ENCODE measurements at places on chromosomes 2 and 18. TPM values are rescaled to one million over a fixed set of nuclear protein-coding genes. Genes with fewer than 3 reads are reported as not detected.
A peak's percentile ranks its signal among the peaks of the same experiment; 100 is the strongest.

The CRYGC gene
- total RNA-seq = not detected

The LIMS2 gene
- 34.2 TPM for total RNA-seq

The GRB14 gene
- total RNA-seq = not detected

The TRABD2A gene
- total RNA-seq = 70.2 TPM

DNA sequence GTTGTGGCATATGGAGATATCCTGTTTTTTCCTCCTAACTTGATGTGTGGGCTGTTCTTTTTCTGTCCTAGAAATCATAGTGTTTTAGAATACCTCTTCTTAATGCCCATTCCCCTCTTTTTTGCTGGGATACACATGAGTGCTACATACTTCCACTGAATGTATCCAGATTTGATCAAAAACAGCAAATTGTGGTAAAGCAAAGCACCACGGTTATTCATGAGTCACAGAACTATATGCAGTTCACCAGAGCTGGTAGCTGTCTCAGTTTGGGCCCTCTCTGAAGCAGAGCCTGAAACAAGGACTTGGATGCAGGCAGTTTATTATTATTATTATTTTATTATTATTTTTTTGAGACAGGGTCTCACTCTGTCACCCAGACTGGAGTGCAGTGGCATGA, 69.9 kb upstream of the CTLA4 start:
- no peak overlapping the region for H3K27ac ChIP-seq
- H3K4me3 ChIP-seq = no peak overlapping the region
- DNase-seq = no peak

- H3K27ac ChIP-seq = no peak overlapping the region
- no peaks in the 10 kb centered on the region for H3K27me3 ChIP-seq
- H3K36me3 ChIP-seq = no peaks in the 10 kb centered on the region
- H3K4me1 ChIP-seq = no peaks in the 10 kb centered on the region
- DNase-seq = no peak
- H3K4me3 ChIP-seq = no peak overlapping the region
Observed at GRCh38 chr18:43648002-43648401, 370.7 kb upstream of the SYT4 start.

DNA sequence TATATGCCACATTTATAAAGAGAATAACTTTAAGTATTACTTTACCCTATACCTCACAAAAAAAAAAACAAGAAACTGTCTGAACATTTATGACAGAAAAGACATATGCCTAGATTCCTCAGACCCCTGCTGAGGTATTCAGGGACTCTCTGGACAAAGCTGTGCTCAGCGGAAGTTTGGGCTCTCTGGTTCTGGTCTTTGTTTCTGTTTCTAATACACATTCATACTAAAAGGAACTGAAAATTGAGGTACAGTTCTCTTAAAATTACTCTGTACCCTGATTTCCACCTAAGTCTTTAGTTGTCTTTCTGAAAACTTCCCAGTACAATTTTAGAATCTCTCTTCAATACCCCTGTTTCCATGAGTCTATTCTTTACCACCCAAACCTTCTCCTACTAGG, 160.3 kb downstream of the IKZF2 start:
- H3K4me1 ChIP-seq = no peaks in the 10 kb centered on the region
- no peaks in the 10 kb centered on the region for H3K27me3 ChIP-seq
- no peak overlapping the region for H3K27ac ChIP-seq
- H3K4me3 ChIP-seq = no peak overlapping the region
- H3K36me3 ChIP-seq = peaks cover 2% of the 10 kb centered on the region

DNA sequence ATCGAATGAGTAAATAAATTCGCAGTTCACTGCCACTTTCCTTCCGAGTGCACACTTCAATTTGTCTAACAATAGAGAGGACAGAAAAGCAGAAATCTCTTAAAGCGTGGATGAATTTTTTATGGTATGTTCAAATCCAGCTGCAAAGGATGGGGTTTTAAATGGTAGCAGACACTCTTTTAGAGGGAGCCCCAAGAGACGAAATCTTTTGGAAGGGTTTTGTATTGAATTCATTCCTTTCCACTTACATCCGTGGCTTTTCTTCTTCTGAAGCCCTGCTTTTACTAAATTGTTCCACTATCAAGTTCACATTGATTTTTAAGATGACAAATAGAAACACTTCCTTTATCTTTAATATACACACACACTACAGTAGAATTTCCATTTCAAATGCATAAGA, 680.7 kb downstream of the NR4A2 start:
- H3K4me3 ChIP-seq = no peak overlapping the region
- H3K27me3 ChIP-seq = no peaks in the 10 kb centered on the region
- no peak overlapping the region for H3K27ac ChIP-seq

DNA sequence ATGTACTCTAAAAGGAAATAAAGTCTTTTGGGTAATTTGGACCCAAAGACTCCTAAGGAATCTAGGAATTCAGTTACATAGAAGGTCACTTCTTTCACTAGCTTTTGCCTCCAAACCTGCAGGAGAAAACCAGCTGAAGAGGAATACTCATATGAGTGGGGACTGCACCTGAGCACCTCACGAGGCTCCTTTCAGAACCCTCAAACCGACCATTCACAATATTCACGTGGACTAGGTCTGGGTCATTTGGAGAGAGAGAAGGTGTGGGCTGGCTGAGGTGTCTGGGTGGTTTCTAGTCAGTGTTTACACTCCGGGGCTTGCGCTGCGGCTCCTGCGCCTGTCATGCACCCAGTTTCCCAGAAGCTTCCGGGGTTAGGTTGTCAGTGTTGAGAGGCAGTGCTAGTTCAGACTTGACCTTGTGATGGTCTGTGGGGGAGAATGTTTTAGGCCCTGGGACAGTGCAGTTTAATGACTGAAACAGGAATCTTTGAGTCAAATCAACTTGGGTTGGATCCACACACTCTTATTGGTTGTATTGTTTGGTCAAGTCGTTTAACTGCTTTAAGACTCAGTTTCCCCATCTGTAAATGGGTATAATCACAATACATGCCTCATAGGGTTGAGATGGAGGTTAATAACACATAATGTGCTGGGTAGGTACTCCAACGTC, 78.4 kb downstream of the LIMS1 start:
- H3K27me3 ChIP-seq = no peaks in the 10 kb centered on the region
- peak; percentile 39 for DNase-seq
- peak overlapping the region; percentile 78 for H3K27ac ChIP-seq
- peaks cover 3% of the 10 kb centered on the region for H3K36me3 ChIP-seq
- peaks cover 77% of the 10 kb centered on the region for H3K4me1 ChIP-seq

- H3K27me3 ChIP-seq = no peaks in the 10 kb centered on the region
- H3K36me3 ChIP-seq = no peaks in the 10 kb centered on the region
- no peak overlapping the region for H3K27ac ChIP-seq
- H3K4me3 ChIP-seq = no peak overlapping the region
- no peak for DNase-seq
Observed at GRCh38 chr2:212922701-212923100, 228.7 kb downstream of the IKZF2 start.

DNA sequence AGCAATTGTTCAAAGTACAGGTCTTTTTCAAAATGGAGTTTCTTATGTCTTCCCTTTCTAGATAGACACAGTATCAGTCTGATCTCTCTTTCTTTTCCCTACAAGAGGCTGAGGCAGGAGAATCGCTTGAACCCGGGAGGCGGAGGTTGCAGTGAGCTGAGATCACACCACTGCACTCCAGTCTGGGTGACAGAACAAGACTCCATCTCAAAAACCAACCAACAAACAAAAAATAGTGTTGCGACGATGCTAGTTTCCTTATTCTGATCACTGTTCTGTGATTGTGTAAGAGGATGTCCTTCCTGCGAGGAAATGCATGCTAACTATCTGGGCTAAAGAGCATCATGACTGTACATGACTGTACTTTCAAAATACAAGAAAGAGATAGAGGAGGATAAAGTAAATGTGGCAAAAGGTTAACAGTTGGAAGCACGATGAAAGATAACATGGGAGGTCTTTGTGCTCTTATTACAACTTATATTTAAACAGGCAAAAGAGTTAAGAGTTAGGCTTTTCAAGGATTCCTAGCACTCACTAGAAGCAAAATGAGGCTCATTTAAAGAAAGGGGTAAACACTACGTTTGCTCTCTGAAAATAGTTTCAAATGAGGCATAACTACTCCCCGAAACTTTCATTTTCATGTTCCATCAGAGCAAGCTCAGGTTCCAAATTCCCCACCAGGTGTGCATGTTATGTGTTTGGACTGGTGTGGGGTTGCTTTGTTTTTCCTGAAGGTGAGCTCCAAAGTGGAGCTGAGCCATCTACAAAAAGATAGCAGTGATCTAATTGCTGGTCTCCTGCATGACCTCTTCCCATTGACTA, 23.8 kb downstream of the SOWAHC start:
- peaks cover 2% of the 10 kb centered on the region for H3K27me3 ChIP-seq
- H3K36me3 ChIP-seq = no peaks in the 10 kb centered on the region
- peaks cover 12% of the 10 kb centered on the region for H3K4me1 ChIP-seq
- DNase-seq = no peak
- H3K4me3 ChIP-seq = no peak overlapping the region

DNA sequence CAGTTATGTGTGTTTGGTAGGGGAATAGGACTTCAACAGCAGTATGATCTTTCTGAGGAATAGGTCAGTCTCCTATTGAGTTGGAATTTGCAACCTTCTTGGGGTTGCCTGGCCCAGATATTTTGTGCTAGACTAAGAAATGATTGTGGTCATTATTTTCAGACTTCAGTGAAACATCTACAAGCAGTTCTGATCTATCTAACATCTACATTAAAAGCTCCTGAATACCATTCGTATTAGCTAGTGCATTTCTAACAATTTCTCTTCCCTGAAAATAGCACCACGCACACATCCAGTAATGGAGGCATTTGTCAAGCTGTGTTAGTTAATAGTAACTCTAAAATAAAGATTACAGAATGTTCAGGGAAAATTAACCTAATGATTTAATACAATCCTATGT, 179.3 kb downstream of the FIGN start:
- H3K4me3 ChIP-seq = no peak overlapping the region
- no peaks in the 10 kb centered on the region for H3K4me1 ChIP-seq
- H3K27ac ChIP-seq = no peak overlapping the region
- no peaks in the 10 kb centered on the region for H3K27me3 ChIP-seq
- no peaks in the 10 kb centered on the region for H3K36me3 ChIP-seq

- H3K4me3 ChIP-seq = no peak overlapping the region
- no peak overlapping the region for H3K27ac ChIP-seq
- H3K4me1 ChIP-seq = no peaks in the 10 kb centered on the region
- H3K27me3 ChIP-seq = no peaks in the 10 kb centered on the region
Observed at GRCh38 chr2:146077156-146077555, 1557.2 kb upstream of the ZEB2 start.

- no peaks in the 10 kb centered on the region for H3K27me3 ChIP-seq
- no peak for DNase-seq
- no peaks in the 10 kb centered on the region for H3K4me1 ChIP-seq
Observed at GRCh38 chr2:18932853-18933252, 343.5 kb upstream of the NT5C1B start.

DNA sequence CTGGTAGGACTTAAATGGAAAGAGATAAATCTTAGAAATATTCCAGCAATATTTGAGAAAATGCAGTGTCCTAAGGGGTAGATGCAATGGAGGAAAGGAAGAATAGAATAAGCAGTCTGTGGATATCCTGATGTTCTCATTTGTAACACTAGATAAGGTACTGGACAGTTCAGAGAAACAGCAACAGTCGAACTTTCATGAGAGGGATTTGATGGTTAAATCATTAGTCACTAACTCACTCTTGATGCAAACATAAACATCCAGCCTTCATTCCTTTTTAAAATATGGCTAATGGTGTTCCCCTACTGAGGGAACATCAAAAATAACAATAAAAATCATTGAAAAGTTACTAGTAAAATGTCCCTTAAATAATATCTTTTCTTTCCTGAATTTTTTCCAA, 211.4 kb upstream of the SLC39A10 start:
- peaks cover 4% of the 10 kb centered on the region for H3K4me1 ChIP-seq
- no peak overlapping the region for H3K27ac ChIP-seq
- H3K36me3 ChIP-seq = peaks cover 22% of the 10 kb centered on the region

GRCh38 chr18:69898241-69898861, 49.3 kb downstream of the CD226 start:
- peak overlapping the region; percentile 74 for H3K4me3 ChIP-seq
- peaks cover 73% of the 10 kb centered on the region for H3K4me1 ChIP-seq
- H3K36me3 ChIP-seq = peaks cover 71% of the 10 kb centered on the region
- no peaks in the 10 kb centered on the region for H3K27me3 ChIP-seq

DNA sequence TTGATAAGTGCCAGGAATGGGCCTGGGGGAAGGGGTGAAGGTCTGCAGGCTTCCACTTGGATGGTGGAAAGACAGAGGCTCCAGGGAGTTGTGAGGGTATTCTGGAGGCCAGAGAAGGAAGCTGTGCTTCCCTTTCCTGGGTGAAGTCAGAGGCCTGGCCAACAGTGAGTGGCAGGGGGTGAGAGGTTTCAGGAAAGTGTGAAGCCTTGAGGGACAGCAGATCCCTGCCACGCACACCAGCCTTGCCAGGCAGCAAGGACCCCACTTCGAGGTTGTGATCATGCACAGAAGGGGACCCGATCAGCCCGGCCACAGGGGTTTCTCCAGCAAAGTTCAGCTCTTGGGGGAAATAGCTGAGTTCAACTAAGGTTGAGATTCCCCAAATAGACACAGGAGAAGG, 66.5 kb downstream of the SMAD7 start:
- no peak for DNase-seq
- no peak overlapping the region for H3K27ac ChIP-seq
- H3K36me3 ChIP-seq = no peaks in the 10 kb centered on the region
- peaks cover 2% of the 10 kb centered on the region for H3K27me3 ChIP-seq
- H3K4me3 ChIP-seq = no peak overlapping the region

GRCh38 chr2:152499896-152500735, 165.1 kb downstream of the FMNL2 start:
- no peak overlapping the region for H3K4me3 ChIP-seq
- no peaks in the 10 kb centered on the region for H3K36me3 ChIP-seq
- H3K27me3 ChIP-seq = peaks cover 6% of the 10 kb centered on the region
- no peak for DNase-seq
- H3K27ac ChIP-seq = no peak overlapping the region
